ENCODE measurements at places on chromosomes 2 and 18.

DNA sequence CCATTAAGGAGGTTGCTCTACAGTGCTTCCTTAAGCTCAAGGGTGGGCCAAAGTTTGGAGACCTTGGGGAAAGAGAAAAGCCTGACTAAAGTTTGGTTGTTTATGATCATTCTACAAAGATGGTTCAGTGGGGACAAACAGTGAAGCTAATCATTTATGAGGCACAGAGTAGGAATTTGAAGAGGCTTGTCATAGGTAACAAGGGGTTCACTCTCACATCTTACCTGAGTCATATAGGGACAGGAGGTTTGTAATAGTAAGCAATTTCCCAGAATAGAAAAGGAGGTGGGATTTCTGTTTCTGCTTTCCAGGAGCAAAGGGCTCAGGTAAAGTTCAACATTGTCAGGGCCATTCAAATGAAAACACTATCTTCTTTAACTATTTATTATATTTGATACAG lies 787.9 kb downstream of the CPS1 start:
- no peak for DNase-seq

DNA sequence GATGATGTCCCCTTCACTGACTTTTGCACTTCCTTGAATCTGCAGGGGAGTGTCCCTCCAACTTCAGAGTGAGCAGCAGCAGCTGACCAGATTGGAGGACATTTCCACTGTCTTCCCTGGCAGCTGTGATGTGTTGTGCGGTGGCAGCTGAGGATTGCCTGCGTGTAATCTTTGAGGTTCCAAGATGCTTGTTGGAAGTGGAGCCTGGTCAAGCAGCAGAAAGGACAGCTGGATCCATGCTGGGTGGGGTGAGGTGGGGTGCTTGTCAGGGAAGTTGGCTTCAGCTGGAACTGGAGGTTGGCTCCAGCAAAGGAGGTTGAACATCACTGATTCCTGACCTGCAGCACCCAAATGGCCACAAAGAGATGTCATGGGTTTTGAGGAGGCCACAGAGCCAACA lies 64.8 kb downstream of the ST3GAL5 start:
- no peak for DNase-seq

DNA sequence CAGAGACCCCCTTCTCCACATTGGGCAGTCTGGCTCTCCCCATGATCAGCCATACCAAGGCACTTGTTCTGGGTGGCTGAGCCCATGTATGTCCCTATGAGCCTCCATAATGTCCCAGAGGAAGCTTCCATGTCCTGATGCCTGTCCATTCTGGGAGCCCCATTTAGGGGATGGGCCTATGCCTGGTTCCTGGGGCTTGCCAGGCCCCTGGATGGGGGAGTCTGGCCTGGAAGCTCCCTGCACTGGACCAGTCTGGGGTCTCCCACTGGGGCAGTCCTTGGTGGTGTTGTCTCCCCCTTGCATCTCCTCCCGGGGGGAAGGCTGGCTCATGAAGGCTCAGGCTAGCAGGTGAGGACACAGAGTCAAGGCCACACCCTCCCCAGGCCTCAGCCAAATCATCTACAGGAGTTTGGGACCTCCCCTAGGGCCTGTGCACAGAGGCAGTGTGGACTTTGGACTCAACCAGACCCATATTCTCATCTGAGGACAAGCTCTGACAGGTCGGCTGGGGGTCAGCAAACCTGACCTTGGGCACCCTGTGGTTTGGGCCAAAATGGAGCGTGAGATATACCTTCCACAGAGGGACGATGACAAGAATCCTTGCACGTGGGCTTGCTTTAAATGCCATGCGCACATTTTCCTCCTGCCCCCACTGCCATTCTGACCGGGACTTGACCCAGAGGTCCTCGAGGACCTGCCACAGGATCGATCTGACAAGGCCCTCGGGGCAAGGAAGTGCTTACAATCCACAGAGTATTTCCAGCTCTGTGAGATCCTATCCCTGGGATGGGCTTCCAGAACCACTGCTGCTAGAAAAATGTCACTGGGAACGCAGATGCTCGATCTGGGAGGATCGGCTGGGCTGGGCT lies 38.8 kb downstream of the INHBB start:
- no peak for DNase-seq

DNA sequence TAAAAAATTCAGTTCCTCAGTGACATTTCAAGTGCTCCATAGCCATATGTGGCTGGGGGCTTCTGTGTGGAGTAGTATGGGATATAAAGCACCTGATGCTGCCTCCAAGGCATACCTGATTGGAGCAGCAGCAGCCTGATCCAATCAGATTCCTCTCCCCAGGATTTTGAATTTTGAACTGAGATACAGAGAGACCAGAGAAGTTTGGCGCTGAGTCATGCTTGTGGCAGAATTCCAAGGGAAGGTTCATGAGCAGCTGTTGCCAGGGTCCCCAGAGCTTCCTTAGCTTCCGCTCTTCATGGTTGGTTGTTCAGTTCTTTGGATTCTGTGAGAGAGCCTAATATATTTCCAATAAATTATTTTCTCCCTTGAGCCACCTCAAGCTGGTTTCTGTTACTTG lies 29.0 kb upstream of the CFAP36 start:
- DNase-seq = no peak

GRCh38 chr2:233011702-233012131 lies 1.3 kb downstream of the NGEF start:
- no peak for DNase-seq

DNA sequence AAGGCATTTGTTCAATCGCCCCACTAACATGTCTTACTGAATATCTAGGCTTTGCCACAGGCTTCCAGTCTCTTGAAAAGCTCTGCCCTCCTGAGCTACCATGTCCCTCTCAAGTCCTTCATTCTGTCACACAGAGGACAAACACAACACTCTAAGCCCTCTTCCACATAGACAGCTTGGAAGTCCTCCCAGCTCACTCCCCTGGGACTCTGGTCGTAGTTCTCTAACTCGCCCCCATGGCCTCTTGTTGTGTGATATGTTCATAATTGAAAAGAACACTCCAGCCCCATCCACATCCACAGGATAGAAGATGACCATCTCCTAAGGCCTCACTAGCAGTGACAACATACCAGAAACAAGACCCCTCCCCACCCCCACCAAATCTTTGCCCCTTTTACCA lies 37.9 kb downstream of the BUB1 start:
- no peak for DNase-seq

- no peak for DNase-seq
Measured at GRCh38 chr2:239341146-239341732, 59.6 kb downstream of the HDAC4 start.

DNA sequence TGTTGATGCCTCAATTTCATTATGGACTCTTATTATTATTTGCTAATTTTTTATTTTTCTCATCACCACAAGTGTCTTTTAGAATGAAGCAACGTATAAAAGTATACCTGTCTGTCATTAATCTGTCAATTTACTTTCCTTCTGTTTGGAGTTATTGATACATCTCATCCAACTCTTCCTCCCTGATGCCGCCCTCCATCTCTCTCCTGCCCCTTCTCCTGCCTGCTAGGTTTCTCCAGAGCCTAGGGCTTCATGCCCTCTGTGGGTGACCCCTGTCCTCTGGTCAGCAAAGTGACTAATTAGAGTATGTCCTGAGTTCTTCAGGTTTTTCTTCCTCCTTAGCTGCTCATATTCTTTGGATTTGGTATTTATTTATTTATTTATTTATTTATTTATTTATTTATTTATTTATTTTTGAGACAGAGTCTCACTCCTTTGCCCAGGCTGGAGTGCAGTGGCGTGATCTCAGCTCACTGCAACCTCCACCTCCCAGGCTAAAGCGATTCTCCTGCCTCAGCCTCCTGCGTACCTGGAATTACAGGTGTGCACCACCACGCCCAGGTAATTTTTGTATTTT lies 162.5 kb upstream of the MYCN start:
- DNase-seq = no peak

GRCh38 chr2:222238072-222238471 lies 60.7 kb downstream of the PAX3 start:
- DNase-seq = no peak
